Thoracic aorta (tissue), 2 donors: ENCODE measurements at places on chromosomes 1 and 21. TPM values are rescaled to one million over a fixed set of nuclear protein-coding genes. Genes with fewer than 3 reads are reported as not detected.

DNA sequence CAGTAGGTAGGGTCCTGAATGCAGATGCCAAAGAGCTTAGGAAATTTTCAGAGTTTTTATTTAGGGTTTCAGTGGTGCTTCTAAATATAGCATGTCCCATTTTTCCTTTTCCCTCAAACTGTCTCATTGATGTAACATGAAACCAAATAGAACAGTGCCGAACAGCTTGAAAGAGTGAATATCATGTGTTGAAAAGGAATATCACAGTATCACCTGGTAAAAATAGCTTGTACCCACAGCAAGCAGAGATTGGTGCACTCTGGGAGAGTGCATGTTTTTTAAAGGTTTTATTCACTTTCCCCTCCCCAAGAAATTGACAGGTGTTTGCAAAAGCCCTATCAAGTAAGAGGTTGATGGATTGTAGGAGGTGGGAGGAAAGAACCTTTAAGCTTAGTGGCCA is 41.9 kb upstream of the ELAVL4 start:
- H3K4me1 ChIP-seq, result no peaks in the 10 kb centered on the region
- H3K36me3 ChIP-seq, result no peaks in the 10 kb centered on the region
- DNase-seq, result no peak
- H3K27me3 ChIP-seq, result no peaks in the 10 kb centered on the region
- H3K27ac ChIP-seq, result no peak overlapping the region
- H3K4me3 ChIP-seq, result no peak overlapping the region

- no peaks in the 10 kb centered on the region for H3K27me3 ChIP-seq
- H3K27ac ChIP-seq, result no peak overlapping the region
- H3K4me3 ChIP-seq, result no peak overlapping the region
- H3K36me3 ChIP-seq, result peaks cover 9% of the 10 kb centered on the region
- no peak for DNase-seq
Measured at GRCh38 chr1:114458237-114458777, 52.7 kb downstream of the TRIM33 start.

GRCh38 chr1:161069731-161070270 is at the start of gene ARHGAP30:
Gene ARHGAP30, minus strand, starts transcription at chr1:161069891. Its CDS starts 267 bp downstream, at chr1:161069624.
- no peaks in the 10 kb centered on the region for H3K27me3 ChIP-seq
- H3K36me3 ChIP-seq, result no peaks in the 10 kb centered on the region
- no peak for DNase-seq
- peak within 1 kb of the TSS; percentile 63 for H3K4me3 ChIP-seq
- H3K27ac ChIP-seq, result peak within 1 kb of the TSS; percentile 36

DNA sequence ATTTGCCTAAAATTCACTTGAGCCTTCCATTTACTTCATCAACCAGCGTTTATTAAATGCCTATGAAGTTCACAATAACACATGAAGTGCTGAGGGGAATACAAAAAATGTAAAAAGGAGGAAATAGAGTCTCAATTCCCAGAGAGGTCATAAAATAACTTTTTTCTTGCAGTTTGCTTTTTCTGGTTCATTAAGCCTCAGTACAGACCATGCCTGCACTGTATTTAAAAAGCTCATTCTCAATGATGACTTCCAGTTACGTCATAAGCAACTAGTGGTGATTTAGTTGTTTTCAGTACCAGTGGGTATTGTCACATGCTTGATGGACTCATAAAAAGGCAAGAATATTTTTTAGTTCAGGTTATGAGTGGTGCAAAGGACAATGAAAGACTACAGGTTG is 160.1 kb upstream of the UBE2U start:
- H3K4me3 ChIP-seq, result no peak overlapping the region
- H3K27me3 ChIP-seq, result no peaks in the 10 kb centered on the region
- no peaks in the 10 kb centered on the region for H3K36me3 ChIP-seq
- peak overlapping the region; percentile 93 for H3K27ac ChIP-seq
- DNase-seq, result no peak

DNA sequence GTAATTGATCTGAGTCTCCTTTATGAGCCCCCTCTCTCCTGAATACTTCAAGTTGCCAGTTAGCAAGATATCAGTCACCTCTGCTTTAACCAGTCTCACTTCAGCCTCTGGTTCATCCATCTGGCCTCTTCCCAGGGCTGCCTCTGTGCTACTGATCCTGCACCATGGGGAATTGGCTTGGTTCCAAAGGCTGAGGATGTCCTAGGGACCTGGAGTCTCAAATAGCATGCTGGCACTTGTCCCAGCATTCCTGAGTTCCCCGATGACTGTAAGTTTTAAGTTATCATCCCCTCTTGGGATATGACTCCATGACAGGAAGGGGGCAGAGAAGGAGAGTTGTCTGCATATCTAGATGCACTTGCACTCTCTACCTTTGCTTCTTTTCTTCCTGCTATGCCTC is 252.0 kb downstream of the PTBP2 start:
- no peaks in the 10 kb centered on the region for H3K4me1 ChIP-seq
- no peak overlapping the region for H3K27ac ChIP-seq
- no peaks in the 10 kb centered on the region for H3K36me3 ChIP-seq
- H3K27me3 ChIP-seq, result no peaks in the 10 kb centered on the region
- H3K4me3 ChIP-seq, result no peak overlapping the region
- no peak for DNase-seq

The SPRR2B gene
- not detected for total RNA-seq

The RIMS3 gene
- 18.1 TPM for total RNA-seq

- DNase-seq, result no peak
- H3K36me3 ChIP-seq, result no peaks in the 10 kb centered on the region
- H3K27ac ChIP-seq, result no peak overlapping the region
- H3K27me3 ChIP-seq, result no peaks in the 10 kb centered on the region
- H3K4me1 ChIP-seq, result no peaks in the 10 kb centered on the region
- no peak overlapping the region for H3K4me3 ChIP-seq
Measured at GRCh38 chr1:30286241-30286987, 437.0 kb downstream of the MATN1 start.

- no peak overlapping the region for H3K4me3 ChIP-seq
- H3K27me3 ChIP-seq, result no peaks in the 10 kb centered on the region
- peaks cover 4% of the 10 kb centered on the region for H3K4me1 ChIP-seq
- H3K27ac ChIP-seq, result peak overlapping the region; percentile 20
Measured at GRCh38 chr21:38843806-38844503, 38.2 kb downstream of the ETS2 start.
